ENCODE measurements at places on chromosomes 2 and 18.

DNA sequence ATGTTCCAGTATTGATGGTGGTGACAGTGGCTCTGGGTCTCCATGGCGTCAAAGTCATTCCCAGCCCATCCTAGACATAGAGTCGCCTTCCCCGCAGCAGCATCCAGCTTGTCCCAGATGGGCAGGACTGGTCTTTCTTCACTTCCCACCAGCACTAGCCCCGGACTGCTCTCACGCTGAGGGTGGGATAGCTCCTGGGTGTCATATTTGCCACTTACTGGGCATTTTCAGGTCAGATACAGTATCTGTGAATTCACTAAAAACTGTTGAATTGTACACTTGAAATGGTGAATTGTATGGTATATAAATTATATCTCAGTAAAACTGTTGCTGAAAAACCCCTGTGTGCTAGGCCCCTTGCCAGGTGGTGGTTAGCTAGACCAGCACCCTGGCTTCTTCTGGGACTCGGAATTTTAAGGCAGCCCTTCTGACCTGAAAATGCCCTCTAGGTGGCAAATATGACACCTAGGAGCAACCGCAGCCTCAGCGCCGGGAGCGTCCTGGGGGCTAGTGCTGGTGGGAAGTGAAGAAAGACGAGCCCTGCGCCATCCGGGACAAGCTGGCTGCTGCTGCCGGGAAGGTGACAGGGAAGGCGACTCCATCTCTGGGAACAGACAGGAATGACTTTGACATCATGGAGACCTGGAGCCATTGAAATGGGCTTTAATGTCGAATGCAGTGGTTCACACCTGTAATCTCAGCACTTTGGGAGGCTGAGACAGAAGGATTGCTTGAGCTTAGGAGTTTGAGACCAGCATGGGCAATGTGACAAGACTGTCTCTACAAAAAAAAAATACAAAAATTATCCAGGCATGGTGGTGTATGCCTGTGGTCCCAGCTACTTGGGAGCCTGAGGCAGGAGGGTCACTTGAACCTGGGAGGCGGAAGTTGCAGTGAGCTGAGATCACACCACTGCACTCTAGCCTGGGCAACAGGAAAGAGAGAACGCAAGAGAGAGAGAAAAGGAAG lies 56.2 kb downstream of the DDX1 start:
- no peak for DNase-seq

GRCh38 chr2:135226961-135227360 lies 174.9 kb downstream of the RAB3GAP1 start:
- DNase-seq: no peak

- no peak for DNase-seq
Measured at GRCh38 chr2:128541448-128541847, 222.8 kb upstream of the HS6ST1 start.

DNA sequence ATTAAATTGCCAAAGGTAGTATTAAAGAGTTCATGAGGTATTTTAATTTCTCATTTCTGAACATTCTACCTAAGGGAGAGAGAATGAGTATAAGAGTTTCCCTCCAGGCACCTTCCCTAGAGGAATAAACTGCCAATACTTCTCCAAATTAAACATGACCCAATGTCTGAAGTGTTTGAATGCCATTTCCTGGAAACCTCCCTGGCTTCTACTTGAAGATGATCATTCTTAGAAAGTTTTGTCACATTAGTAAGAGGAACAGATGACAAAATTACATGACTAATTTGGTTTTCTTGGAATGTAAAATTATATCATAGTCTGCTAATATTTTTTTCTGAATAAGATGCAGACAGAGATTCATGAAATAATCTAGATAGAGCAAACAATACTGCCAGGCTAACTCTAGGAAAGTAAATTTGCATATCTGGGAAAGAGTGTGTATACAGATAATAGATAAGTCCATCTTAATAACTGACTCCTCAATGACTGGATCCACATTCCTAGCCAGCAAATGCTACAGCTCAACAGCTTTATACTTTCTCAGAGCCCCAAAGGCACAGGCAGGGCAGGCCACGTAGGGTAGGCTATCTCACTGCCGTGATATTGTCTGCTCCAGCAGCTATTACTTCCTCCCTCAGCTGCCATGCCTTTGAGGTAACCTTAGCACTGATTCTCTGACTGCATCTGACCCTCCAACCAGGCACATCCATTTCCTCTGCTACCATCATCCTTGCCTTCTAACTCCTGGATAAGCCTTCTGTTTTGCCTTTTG lies 630.8 kb upstream of the PIK3C3 start:
- DNase-seq: no peak

DNA sequence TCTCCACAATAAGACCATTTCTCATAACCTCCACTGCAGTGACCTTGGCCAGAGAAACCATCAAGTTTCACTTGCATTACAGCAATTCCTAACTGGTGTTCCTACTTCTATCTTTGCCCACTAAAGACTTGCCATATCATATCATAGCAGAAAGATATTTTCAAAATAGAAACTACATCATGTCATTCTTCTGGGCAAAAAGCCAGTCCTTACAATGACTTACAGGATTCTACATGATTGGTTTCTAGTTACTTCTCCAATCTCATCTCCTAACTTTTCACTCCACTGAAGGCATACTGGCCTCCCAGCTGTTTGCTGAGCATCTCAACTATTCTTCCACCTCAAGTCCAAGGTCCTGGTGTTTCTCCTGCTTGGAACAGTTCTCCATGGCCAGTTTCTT lies 151.4 kb downstream of the HNMT start:
- no peak for DNase-seq

DNA sequence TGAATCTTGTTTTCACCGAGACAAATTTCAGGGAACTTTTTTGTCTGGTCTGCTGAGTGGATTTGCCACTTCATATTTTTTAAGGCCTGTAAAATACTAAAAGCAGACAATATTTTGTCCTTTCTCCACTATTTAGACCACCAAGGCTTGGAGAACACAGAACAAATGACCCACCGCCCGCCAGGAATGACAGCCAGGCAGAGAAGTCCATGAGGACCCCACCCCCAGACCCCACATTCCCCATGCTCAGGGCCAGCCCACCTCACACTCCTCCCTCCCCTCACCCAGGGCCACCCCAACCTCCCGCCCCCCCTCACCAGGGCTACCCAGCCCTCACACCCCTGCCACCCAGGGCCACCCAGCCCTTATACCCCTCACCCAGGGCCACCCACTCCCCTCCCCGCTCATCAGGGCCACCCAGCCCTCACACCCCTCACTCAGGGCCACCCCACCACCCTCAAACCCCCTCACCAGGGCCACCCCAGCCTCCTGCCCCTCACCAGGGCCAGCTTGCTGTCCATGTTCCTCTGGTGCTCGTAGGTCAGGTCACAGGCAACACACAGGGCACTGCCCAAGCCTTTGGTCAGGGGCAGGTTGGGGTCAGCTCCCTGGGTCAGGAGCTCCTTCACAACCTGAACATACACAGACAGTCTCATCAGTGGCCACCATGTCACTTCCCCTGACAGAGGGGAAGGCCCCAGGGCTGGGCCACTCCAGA lies 50.6 kb downstream of the ANKMY1 start:
- DNase-seq: peak; percentile 63

- no peak for DNase-seq
Measured at GRCh38 chr2:217948351-217948791, 54.4 kb downstream of the TNS1 start.

GRCh38 chr2:231462729-231463465 lies 1.4 kb downstream of the NCL start:
- peak; percentile 16 for DNase-seq
